Right atrium auricular region (tissue), 2 donors: ENCODE measurements at places on chromosomes 5 and 9. TPM values are rescaled to one million over a fixed set of nuclear protein-coding genes. Genes with fewer than 3 reads are reported as not detected.

DNA sequence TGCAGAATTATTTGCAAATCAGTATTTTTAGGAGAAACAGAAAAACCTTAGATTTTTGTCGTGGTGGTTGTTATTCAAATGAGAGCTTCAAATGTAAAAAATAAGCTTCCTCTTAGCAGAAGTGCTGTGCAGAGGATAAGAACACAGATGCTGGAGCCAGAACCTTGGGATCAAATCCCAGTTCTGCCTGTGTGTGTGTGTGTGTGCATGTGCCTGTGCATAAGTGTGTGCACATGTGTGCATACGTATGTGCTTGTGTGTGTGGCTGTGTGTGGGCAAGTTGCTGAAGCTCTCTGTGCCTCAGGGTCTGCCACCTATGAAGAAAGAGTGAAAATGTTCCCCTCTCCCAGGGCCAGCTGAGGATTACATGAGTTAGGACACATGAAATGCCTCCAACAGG, 8.6 kb downstream of the DAP start:
- no peak for DNase-seq

GRCh38 chr9:134847752-134848432, 32.7 kb upstream of the FCN2 start:
- no peak for DNase-seq

- DNase-seq, result no peak
Measured at GRCh38 chr5:144015961-144016360, 154.5 kb downstream of the YIPF5 start.

The SNCAIP gene
- total RNA-seq, result 8.1 TPM

- DNase-seq, result no peak
Measured at GRCh38 chr5:81739291-81739690, 11.6 kb downstream of the SSBP2 start.

- DNase-seq, result no peak
Measured at GRCh38 chr9:19208653-19209052, 21.8 kb upstream of the DENND4C start.
